ENCODE measurements at places on chromosomes 7 and 10. TPM values are rescaled to one million over a fixed set of nuclear protein-coding genes. Genes with fewer than 3 reads are reported as not detected.

The NUB1 gene
- polyA plus RNA-seq = 52.5 TPM

The CTAGE4 gene
- polyA plus RNA-seq = 18.7 TPM

The UCMA gene
- not detected for polyA plus RNA-seq

The CALY gene
- 6.8 TPM for polyA plus RNA-seq

The TECPR1 gene
- 15.1 TPM for polyA plus RNA-seq

The MKX gene
- 0.40 TPM for polyA plus RNA-seq

The RHOBTB1 gene
- polyA plus RNA-seq = 21.8 TPM

The OR6V1 gene
- not detected for polyA plus RNA-seq

DNA sequence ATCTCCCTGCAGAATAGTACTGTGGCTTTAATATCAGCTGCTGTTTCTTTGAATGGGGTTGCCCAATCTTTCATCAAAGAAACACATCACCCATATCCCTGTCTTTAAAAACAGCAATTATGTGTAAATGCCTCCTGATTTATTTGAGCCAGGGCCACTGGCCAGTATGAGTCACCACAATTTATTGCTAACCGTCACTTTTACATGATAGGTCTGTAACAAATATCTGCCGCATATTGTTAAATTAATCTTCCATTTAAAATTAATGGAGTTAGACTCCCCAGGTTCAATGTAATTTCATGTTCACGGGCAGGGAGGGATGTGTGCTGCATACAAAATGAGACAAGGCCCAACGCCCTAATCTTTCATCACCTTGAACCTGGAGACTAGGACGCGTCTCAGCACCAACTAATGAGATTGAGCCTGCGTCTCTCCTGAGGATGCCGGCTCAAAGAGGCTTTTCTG, 673.4 kb downstream of the AUTS2 start:
- DNase-seq = no peak

- no peak for DNase-seq
Measured at GRCh38 chr7:117963264-117964197, 90.3 kb upstream of the CTTNBP2 start.

DNA sequence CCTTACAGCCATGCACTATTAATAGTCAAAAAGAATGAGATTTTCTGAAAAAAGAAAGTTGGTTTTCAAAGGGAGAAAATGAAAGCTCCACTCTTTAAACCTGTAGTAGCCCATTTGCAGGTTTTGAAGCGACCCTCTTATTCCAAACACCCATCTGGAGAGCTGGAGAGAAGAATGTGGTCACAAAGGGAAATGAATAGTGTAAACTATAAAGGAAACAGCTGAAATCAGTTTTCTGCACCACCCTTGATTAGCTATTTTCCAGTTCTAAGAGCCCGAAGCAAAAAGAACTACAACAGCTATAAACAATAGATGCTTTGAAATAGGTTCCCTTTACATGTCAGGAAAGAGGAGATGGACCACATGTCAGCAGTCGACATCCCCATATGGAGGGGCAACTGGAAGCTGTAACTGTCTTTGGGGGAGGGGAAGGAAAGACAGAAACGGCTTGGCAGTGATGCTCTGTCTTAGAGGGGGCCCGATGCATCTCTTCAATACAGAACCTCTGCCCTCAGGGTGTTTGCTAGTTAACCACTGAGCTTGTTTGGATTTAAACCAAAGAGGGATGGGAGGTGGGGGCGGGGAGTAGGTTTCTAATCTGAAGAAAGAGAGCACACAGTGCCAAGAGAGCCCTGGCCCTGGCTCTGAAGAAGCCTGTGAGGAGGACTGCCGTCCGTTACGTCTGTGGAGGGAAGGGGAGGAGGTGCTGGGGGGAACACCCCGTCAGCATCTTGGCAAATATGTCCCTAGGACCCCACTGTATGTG, 55.3 kb downstream of the CPVL start:
- peak; percentile 20 for DNase-seq

DNA sequence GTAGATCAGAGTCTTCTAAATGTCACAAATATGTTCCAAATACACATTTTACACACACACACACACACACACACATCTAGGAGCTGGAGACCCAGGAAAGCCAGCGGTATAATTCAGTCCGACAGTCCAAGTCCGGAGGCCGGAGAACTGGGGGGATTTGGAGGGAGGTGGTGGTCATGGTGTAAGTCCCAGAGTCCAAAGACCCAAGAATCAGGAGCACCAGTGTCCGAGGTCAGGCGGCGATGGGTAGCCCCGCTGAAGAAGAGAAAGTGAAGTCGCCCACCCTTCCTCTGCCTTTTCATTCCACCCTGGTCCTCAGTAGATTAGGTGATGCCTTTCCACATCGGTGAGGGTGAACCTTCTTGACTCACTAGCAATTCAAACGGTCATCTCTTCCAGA, 154.8 kb downstream of the CAMK1D start:
- no peak for DNase-seq

DNA sequence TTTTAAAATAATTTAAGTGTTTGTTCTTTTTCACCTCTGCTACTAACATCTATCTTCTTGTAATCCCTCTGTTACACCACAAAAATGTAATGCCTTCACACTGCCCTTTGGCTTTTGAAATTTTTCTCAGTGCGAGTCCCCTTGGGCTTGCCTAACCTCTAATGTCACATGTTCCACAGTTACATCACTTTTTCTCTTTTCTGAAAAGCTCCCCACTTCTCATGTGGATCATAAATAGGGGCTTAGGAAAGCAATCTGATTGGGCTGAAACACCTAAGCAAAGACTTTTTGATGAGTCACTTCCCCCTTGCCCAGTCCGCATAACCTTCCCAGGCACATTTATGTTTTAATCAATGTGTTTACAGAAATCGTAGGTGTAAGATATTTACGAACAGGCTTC, 288.2 kb downstream of the IPMK start:
- DNase-seq = no peak

DNA sequence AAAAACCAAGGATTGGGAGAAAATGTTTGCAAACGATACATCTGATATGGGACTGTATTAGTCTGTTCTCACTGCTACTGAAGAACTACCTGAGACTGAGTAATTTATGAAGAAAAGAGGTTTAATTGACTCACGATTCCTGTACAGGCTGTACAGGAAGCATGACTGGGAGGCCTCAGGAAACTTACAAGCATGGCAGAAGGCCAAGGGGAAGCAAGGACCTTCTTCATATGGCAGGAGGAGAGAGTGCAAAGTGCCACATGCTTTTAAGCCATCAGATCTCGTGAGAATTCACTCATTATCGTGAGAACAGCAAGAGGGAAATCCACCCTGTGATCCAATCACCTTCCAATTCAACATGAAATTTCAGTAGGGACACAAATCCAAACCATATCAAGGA, 11.0 kb downstream of the ZNF713 start:
- DNase-seq = no peak

GRCh38 chr10:30789806-30790205, 160.3 kb upstream of the LYZL2 start:
- no peak for DNase-seq

- no peak for DNase-seq
Measured at GRCh38 chr10:86391986-86392722, 25.6 kb upstream of the GRID1 start.

DNA sequence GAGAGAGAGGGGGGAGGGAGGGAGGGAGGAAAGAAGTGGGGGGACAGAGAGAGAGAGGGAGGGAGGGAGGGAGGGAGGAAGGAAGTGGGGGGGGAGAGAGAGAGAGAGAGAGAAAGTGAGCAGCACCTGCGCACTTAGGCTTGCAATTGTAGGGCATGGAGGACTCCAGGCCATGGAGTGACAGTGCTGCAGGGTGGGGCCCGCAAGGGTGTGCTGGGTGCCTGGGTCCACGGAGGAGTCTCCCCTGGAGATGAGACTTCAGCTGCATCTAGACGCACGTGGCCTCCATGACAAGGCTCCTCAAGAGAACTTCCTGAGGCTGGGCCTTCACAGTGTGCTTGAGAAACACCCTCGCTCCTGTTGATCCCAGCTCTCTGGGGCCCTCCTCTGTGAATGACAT, 44.5 kb downstream of the CLRN3 start:
- no peak for DNase-seq

DNA sequence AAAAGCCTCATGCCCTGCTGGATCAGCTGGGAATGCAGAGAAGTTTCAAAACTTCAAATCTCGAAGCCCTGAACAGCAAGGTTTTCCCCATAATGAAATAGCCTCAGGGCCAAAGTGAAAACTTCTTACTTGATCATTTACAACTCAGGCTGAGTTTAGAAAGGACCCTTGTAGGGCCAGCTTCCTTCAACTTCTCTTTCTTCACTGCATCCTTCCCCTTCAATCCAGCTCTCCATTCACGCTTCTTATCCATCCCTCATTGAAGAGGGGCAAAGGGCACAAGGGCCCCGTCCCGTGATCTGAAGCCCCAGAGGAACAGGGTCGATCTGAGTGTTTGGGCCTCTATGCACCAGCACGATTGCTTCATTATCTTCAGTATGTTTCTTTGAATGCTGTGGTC, 392.2 kb upstream of the CELF2 start:
- DNase-seq = no peak

DNA sequence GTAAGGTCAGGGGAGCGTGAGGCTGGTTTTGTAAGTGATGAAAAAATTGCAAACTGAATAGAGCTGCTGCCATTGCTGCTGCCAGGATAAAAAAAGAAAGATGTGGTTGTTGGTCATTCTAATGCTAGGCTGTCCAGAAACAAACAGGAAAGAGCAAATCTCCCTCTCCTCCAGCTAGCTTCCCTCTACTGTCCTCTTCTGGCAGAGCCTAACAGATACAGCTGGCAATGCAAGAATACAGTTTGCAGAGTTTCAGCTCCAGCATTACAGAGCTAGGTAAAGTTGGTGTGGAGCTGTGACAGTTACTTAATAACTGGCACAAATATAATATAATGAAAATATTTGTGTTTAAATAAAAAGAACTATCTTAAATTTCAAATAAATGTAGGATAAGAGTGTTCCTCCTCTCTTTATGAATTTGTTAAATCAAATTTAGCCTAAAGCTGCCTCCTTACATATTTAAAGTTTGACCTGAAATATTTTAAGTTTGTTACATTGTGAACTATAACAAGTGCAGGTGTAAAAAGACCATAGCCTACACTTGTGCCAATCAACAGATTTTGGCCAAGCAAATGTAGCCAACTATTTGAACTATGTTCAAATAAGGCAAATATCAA, 407.7 kb downstream of the SH2D4B start:
- no peak for DNase-seq

GRCh38 chr7:6500691-6501090, 50.6 kb downstream of the GRID2IP start:
- no peak for DNase-seq

DNA sequence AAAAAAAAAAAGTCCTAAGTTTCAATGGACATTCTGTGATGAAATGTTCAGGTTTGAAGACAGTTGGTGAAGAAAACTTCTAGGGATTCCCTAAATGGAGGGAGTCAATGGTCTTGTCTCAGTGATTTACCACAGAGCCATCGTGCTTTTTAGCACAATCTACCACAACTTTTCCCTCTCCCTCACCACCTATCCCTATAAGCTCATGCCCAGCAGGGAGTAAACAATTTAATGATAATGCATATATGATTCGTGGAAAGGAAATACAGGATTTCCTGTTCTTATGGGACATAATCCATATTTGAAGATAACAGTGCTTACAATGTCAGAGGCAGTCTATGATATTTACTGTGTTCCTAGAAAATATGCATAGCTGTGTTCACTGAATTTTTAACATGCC, 38.4 kb upstream of the CD36 start:
- DNase-seq = no peak

- DNase-seq = no peak
Measured at GRCh38 chr7:26311798-26312197, 20.1 kb downstream of the SNX10 start.

DNA sequence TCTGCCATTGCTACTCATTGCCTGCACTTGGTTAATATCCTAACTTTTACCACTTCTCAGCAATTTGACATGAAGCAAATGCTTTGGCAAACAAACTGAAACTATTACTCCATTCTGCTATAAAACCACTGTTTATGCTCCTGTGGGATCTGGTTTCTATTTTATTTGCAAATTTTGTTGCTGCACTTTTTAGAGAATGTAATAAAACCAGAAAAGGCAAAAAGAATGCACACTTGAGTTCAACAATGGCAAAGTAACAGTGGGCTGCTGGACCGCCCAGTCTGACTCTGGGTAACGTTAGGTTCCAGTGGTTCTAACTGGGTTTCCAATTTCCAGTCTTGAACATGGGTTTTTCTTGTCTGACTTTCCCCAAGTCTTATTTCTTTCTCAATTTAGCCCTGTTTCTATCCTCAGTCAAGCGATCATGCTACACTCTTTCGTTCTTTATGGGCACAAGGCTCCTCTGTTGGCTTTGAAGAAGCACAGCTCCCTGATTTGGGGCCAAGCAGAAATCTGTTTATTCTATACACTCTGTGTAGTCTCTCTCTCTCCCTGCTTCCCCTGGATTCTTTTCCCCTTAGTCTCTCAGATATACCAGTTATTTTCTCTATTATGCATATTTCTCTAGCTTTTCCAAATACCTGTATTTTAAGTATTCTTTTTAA, 129.2 kb upstream of the FAM3C start:
- no peak for DNase-seq

DNA sequence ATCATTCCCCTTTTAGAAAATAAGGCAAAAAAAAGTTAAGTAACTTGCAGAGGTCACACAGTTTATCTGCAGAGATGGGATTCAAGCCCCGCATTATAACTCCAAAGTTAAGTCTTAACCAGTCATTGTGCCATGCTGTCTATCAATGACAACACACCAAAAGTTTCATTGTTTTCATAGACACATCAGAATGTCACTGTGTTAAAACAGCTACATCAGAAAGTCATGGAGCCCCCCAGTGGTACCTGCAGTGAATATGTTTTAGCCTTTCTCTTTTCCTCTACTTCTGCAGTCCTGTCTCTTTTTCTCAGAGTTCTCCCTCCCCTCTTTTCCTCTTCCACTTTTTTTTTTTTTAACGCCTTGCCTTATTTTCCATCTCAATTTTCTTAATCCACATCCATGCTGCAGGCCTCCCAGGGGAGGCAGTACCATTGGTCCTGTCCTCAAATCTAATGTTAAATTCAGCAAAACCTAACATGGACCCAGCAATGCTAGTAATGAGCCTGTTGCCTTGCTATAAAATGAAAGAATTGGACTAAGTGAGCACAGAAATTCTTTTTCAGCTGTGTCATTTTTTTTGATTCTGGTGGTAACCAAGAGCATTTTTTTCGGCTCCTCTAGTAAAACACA, 3.8 kb upstream of the NRCAM start:
- DNase-seq = peak; percentile 41

DNA sequence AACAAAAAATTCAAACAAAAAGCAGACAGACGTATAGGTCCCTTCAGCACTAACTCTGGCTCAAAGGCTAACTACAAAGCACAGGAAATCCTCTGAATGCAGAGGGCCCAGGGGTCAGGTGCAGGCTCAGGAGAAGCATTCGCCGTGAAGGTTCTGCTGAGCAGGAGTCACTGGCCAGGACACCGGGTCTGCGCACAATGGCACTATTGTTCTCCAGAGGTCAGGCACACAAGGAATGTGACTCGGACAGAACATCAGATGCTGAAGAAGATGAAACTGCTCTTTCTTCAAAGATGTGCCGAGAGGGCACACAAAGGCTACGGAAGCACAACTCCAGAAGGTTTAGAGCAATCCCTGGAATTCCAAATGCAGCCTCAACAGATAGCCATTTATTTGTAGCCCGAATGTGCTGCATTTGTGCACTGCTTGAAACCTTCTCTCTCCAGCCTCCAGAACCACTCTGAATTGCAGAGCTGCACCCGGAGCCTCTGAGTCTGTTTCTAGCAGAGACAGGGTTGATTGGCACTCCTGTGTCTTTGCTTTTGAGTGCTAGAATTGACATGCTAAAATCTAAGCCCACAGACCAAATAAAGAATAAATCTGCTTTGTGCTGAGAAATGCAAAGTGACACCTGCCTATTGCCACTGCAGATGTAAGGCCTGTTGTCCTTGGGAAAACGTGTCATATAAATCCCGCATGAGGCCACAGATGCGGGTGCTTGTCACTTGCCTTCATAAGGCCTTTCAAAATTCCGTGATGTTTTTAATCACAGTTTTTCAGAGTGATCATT, 85.4 kb upstream of the AFAP1L2 start:
- no peak for DNase-seq
